ENCODE measurements at places on chromosomes 1 and 21. TPM values are rescaled to one million over a fixed set of nuclear protein-coding genes. Genes with fewer than 3 reads are reported as not detected.

The ZNF692 gene
- 44.8 TPM for total RNA-seq

The AQP10 gene
- not detected for total RNA-seq

The MMEL1 gene
- total RNA-seq = not detected

The SELENBP1 gene
- total RNA-seq = 17.9 TPM

The COL8A2 gene
- total RNA-seq = 0.26 TPM

The CASZ1 gene
- total RNA-seq = 0.11 TPM

The GRIK3 gene
- not detected for total RNA-seq

The FAM177B gene
- not detected for total RNA-seq

The TAS1R1 gene
- total RNA-seq = 1.2 TPM

The HSD3B1 gene
- total RNA-seq = not detected

The TP73 gene
- 2.4 TPM for total RNA-seq

The ATP6V1G3 gene
- total RNA-seq = not detected

The CHRM3 gene
- not detected for total RNA-seq

The LRRC8B gene
- total RNA-seq = 6.0 TPM

The TTC22 gene
- not detected for total RNA-seq

The C8B gene
- not detected for total RNA-seq

The BCL10 gene
- 31.7 TPM for total RNA-seq

The LZIC gene
- total RNA-seq = 36.8 TPM

The THEM5 gene
- total RNA-seq = not detected

The BSND gene
- total RNA-seq = not detected

The CACNA1E gene
- not detected for total RNA-seq

All from LHCN-M2 (cell line).